ENCODE measurements at places on chromosomes 2 and 18.

GRCh38 chr2:159145745-159146354 lies 140.7 kb downstream of the WDSUB1 start:
- DNase-seq: no peak

DNA sequence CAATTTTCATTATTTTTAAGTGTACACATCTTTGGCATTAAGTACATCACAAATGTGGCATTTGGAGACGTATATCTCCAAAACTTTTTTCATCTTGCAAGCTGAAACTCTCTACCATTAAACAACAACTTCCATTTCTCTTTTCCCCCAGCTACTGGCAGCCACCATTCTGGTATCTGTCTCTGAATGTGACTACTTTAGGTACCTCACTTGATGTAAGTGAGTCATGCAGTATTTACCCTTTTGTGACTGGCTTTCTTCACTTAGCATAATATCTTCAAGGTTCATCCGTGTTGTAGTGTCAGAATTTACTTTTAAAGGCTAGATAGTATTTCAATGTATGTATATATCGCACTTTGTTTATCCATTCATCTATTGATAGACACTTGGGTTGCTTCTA lies 17.0 kb downstream of the BABAM2 start:
- no peak for DNase-seq

- DNase-seq: no peak
These were observed 18.3 kb downstream of the RNASEH1 start for GRCh38 chr2:3539836-3540235.

GRCh38 chr2:128799284-128799552 lies 480.6 kb upstream of the HS6ST1 start:
- DNase-seq: no peak

DNA sequence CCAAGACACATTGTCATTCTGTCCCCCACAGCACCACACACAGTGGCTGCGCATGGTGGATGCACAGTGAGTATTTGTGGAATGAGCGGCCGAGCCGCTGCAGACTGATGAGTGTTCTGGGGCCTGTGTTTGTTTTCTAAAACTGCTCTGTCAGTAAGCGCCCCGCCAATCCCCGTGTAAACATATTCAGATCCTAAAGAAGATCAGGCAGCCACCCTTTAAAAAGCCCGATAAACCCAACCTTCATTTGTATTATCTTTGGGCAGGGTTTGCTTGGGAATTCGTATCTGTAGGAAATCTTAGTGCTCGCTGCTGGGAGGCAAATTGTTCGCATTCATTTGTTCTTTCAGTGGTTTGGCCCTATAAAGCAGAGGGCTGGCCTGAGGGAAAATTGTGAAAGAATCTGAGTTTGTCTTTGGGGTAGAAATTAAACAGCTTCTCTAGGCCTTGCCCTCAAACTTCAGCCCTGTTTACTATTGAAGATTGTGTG lies 68.6 kb downstream of the TGOLN2 start:
- DNase-seq: no peak

- DNase-seq: no peak
These were observed 905.6 kb downstream of the SOCS6 start for GRCh38 chr18:71194438-71194837.

GRCh38 chr2:201807452-201807999 lies 1.2 kb downstream of the CDK15 start:
- no peak for DNase-seq

DNA sequence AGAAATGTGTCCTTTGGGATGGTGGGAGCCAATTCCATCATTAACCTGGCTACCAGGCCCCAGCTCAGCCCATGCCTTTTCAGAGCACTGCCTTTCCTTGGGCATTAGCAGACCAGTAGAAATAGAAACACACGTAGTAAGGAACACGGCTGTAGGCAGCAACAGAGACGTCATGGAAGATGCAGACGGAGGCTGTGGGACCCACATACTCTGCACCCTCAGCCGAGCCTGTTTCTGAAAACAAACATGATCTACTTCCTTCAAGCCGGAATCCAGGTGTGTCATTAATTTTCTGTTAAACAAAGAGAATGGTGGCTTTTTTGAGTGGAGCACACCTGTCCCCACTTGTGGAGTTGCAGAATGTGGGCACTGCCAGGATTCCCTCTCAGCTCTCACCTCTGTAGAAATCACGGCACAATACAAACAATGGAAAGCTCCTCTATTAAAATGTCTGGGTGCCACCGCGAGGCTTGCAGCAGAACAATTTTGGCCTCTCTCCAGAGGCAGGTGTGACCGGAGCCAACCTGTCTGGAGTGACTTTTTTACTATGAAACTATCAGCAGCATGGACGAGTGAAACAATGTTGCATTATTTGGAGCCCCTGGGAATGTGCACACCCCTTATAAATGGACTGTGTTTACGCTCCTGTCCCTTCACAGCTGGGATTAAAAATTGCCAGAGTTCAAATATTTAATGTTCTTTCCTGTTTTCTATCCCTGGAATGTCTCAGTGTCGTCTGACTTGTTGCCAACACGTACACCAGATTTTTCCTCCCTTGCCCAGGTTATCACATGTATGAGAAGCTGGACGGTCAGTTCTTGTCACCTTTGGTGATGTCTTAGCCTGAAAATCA lies 31.7 kb downstream of the SPP2 start:
- DNase-seq: no peak

GRCh38 chr2:189199797-189200196 lies 20.2 kb upstream of the COL5A2 start:
- no peak for DNase-seq

GRCh38 chr2:58047961-58048360 lies 1.4 kb downstream of the VRK2 start:
- DNase-seq: no peak

DNA sequence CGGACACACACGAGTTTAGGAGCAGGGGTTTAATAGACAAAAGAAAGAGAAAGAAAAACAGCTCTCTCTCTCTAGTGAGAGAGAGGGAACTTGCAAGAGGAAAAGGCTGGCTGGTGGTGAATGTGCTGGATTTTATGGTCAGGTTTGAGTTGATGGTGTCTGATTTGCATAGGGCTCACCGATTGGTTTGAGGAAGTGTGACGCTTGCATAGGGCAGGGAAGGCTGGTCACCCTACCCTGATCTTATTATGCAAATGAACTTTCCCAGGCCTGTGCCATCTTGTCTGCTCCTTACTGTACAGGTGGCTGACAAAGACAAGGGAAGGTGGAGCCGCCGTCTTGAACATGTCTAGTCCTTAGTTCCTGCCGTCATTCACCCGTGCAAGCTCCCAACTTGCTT lies 408.9 kb downstream of the RIT2 start:
- DNase-seq: no peak

DNA sequence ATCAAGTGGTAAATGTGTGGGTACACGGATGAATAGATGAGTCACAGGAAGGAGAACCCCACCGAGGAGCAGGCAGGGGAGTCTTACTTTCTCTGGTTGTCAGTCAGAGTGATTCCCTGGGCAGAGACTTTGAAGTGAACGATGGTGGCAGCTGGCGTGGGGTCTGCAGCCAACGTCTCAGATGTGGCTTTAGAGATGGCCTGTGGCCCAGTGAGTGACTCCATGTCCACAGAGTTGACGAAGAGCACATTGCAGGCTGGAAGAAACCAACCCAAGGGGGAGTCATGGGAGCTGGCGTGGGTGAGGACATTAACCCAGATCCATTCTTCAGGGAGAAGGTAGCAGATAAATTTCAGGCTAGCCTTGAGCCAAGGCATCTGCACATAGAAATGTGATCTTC lies 193.1 kb downstream of the TNS1 start:
- no peak for DNase-seq

GRCh38 chr2:227480528-227480927 lies 8.6 kb downstream of the AGFG1 start:
- no peak for DNase-seq
